ENCODE measurements at places on chromosomes 5 and 9.

DNA sequence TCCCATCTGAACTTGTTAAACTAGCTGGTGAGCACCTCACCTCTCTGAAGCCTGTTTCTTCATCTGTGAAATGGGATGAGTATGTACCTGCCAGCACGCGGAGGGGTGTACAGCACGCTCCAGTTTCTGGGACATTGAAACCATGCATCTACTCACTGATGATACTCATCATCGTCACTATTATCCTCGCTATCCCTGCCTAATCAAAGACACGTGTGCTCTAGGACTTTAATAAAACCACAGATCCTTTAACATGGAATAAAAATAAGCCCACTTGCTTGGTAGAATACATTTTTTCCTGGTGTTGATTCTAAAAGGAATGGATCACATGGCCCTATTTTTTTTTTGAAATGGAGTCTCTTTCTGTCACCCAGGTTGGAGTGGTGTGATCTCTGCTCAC is 37.3 kb upstream of the POMT1 start:
- no peak for DNase-seq

DNA sequence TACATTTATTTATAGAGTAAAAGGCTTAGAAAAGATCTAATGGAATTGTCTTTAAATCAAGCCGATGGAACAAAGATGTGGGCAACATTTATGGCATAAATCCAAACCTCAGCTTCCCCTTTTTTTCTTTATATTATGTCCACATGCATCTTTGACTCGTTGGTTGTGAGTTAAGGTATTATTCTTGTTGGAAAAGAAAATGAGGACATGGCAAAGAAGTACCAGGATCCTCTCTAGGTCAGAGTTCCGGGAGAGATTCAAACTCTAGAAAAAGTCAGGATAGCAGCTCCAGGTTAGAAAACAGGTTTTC is 508 bp upstream of the NME5 start:
- no peak for DNase-seq

- peak; percentile 36 for DNase-seq
These were observed 34.6 kb downstream of the GADD45G start for GRCh38 chr9:89639367-89639795.

GRCh38 chr9:68999393-69000105 is 14.4 kb downstream of the PRKACG start:
- peak; percentile 39 for DNase-seq

- no peak for DNase-seq
These were observed 16.1 kb downstream of the SV2C start for GRCh38 chr5:76099286-76099702.

- peak; percentile 22 for DNase-seq
These were observed 23.7 kb upstream of the LOX start for GRCh38 chr5:122101636-122102285.

DNA sequence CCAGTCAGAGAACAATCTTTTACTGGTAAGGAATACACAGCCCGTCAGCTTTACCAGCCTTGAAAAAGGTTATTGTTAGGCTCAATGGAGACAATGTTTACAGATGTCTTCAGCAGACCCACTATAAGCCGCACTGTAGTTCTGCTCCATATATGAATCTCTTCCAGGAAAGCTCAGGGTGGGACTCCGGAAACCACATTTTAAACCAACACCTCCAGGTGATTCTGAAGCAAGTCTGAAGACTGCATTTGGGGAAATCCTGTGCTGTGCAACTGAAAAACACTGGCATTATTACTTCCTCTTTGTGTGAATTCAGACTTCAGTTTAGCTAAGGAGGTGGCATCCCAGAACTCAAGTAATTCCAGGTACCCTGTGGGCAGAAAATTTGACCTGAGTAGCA is 3.5 kb downstream of the GZMK start:
- DNase-seq = no peak

DNA sequence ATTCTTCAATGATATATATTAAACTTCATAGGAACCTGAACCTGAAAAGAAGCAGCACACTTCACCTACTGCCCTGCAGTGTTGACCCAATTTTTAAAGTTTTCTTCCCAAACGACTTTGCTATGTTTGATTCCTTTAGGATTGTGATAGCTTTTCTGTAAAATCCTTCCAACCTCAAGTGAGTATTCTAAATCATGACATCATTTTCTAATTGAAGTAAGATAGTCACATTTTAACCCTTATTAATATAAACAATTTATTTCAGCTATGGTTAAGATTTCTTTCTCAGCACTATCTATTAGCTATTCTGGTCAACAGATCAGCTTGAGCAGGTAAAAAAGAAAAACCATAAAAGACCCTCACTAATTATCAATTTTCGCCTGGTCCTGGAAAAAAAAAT is 162.0 kb downstream of the SMARCA2 start:
- no peak for DNase-seq

DNA sequence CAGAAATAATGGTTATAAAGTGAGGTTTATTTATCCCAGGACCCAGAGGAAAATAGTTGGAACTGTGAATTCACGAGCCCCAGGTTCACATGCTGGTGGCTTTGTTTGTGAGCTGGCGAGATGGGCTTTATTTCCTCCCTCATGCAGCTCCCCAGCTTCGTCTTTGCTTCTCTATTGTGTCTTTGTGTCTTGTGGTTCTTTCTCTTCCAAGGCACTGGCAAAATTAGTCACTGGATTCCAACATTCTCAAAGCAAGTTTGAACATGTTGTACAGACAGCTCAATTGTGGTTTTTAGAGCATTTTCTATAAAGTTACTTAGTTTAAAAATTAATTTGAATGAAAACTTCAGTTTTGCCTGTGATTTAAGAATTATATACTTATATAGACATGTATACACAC is 7.2 kb downstream of the NDUFS6 start:
- no peak for DNase-seq

DNA sequence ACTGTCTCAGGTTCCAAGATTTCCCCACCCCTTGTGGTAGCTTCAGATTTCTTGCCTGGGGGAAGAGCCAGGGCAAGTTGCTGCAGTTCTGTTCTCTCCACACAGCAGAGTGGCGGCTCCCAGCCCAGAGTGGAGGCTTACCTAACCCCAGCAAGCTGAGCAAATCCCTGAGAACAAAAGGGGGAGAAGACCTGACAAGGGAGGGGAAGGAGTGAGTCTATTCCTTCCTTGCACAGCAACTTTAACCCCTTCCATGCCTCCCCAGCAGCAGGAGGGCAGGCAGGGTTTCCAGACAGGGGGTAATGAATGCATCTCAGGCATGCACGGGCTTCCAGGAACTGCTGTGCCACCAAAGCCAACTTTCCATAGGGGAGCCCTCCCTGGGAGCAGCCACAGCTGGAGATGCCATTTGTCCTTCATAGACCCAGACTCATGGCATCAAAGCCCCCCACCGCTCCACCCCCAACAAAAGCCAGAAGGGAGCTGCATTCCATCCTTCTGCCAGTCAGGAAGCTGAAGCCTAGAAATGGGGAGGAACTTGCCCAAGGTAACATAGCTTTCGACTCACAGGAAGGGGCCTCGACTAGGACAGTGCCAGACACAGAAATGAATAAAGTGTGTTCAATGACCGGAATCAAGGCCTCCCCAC is 28.8 kb upstream of the FAT2 start:
- DNase-seq = no peak

- no peak for DNase-seq
These were observed 422 bp upstream of the TRIM32 start for GRCh38 chr9:116686693-116687073.

DNA sequence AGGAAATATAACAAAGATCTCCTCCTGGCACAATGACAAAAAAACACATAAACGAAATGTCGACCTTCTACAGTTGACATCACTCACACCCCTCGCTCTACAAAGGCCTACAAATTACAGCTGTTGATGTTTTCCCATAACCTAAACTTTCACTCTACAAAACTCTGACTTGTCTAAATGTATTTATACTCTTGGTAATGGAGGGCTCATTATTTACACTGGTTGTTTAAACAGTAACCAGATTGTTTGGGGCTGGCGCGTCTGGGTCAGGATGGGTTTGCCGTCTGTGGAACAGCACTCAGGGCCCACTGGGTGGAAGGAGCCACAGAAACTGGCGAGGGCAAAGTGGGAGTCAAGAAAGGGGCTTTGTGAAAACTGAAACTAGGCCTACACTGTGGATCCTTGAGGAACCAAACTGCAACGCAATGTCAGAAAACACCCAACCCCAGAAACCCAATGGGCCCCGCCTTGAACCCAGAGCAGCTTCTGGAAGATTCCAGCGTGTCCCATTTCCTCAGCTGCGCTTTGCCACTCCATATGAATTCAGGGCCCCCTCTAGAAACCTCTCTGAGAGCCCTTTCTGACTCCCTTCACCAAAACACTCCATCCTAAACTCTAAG is 136.7 kb downstream of the ROR2 start:
- DNase-seq = no peak

GRCh38 chr5:173857234-173857633 is 30.9 kb upstream of the CPEB4 start:
- DNase-seq = no peak

GRCh38 chr5:108380531-108381349 is 1.2 kb downstream of the FBXL17 start:
- no peak for DNase-seq

DNA sequence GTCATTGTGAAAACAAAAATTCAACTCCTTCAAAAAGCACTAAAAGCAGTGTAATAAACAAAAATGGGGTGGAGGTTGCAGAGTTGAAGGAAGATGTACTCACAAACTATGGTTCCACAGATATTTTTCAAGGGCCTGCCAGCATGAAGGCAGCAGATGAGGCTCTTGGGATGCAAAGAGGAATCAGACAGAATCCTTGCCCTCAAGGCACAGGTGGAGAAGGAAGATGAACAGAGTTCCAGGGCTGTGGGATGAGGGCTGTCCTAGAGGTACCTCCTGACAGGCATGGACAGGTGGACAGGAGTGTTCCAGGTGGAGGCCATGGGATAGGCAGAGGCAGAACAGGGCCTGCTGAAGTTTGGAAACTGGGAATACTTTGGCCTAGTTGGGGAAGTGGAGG is 140.5 kb upstream of the ANKH start:
- no peak for DNase-seq

All from NCI-H1694 treated with DMSO at 0.1 percent for 48 hours (cell line).